NCI-H1105 treated with DMSO at 0.1 percent for 48 hours (cell line): ENCODE measurements at places on chromosomes 6 and 20.
A peak's percentile ranks its signal among the peaks of the same experiment; 100 is the strongest.

GRCh38 chr6:27742833-27743573, 169.2 kb downstream of the OR2B2 start:
- no peak for DNase-seq

- DNase-seq = peak; percentile 89
These were observed 13.0 kb upstream of the TSHZ2 start for GRCh38 chr20:52959125-52959524.

DNA sequence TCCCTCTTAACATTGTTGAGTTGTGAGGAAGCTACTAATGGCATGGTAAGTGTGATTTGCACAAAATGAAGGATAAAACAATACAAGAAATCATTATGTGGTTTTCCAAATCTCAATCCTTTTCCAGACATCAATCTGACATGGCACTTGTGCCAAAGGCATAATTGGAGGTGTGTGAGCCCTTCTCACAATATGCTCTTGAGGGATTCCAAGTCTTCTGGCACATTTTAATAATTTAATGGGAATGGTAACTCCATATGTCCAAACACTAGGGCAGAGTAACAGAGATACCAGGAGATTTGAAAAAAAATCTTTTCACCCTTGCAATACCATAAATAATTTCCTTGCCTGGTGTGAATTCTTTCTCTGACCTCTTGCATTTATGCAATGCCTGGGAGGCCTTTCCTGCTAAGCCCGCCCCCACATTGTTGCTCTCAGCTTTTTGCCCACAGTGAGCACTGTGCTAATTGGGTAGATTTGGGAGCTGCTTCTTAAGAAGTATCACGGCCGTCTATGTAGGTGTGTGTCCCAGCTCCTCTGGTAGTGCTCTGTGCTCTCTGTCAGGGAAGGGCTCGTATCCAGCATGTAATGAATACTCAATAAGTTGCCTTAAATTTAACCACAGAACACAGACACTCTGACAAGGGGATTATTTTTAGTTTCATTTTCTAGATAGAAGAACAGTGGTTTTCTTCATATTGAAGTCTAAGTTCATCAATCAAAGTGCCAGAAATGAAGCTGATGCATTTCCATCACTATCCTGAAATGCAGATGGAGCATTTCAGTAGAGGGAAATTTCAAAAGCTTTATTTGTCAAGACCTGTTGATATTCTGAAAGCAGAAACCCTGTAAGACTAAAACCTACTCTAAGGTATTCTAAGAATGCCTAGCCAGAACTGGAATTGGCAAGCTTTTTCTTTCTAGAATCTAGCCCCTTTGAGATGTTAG, 54.4 kb upstream of the CEP85L start:
- no peak for DNase-seq

- DNase-seq = no peak
These were observed 51.0 kb downstream of the TXNDC5 start for GRCh38 chr6:7859591-7859990.

GRCh38 chr6:45965792-45966191, 49.9 kb downstream of the CLIC5 start:
- DNase-seq = no peak

DNA sequence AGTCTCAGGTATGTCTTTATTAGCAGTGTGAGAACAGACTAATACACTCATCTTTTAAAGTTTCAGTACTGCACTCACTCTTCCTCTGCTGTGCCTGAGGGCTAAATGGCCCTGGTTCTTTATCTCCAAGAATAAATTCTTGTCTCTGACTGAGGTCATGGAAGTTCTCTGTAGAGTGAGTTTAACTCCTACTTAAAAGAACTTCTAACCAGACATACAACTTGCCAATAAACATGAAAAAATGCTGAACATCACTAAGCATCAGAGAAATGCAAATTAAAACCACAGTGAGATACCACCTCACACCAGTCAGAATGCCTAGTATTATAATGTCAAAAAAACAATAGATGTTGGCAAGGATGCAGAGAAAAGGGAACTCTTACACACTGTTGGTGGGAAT, 73.6 kb downstream of the ADAT2 start:
- DNase-seq = no peak

DNA sequence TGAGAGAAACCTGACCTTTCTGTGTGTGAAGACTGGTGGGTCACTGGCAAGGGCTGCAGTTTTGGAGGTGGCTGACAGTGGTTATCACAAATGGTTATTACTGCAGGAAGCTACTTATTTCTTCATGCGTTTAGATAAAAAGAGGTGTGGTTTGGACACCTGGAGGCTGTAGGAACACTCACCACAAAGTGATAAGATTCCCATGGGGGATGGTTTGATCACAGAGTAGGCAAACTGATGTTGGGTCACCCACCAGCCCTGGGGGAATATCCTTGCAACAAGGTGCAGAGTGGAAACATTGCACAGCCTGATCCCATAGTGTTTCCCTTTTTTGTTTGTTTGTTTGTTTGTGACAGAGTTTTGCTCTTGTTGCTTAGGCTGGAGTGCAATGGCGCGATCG, 33.9 kb upstream of the RNGTT start:
- DNase-seq = no peak

DNA sequence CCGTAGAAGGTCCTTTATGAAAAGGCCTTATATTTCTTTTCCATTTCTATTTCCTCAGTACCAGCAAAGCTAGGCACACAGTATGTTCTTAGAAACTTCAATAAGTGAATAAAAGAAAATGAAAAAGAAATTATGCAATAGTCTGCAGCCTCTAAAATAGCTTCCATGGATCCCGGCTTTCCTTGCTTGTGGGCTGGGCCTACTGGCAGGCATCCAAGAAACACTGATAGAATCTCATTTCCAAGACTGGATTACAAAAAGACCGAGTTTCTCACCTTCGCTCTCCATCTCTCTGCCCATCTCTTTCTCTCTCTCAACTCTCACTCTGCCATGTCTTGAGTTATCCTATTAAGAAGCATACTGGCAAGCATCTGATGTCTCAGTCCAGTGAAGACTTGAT, 187.5 kb upstream of the FKBP1C start:
- DNase-seq = no peak

DNA sequence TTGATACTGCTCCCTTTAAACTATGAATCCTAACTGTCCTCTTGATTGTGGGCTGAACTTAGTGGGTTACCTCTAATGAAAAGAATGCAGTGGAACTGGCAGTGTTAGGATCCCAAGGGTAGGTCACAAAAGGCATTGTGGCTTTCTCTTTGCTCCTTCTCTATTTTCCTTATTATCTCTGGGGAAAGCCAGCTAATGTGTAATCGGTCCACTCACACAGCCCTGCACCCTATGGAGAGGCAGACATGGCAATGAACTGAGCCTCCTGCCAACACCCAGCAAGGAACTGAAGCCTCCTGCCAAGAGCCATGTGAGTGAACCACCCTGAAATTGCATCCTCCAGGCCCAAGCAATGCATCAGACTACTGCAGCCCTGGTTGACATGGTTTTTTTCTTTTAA, 24.6 kb upstream of the ZNF133 start:
- DNase-seq = no peak

DNA sequence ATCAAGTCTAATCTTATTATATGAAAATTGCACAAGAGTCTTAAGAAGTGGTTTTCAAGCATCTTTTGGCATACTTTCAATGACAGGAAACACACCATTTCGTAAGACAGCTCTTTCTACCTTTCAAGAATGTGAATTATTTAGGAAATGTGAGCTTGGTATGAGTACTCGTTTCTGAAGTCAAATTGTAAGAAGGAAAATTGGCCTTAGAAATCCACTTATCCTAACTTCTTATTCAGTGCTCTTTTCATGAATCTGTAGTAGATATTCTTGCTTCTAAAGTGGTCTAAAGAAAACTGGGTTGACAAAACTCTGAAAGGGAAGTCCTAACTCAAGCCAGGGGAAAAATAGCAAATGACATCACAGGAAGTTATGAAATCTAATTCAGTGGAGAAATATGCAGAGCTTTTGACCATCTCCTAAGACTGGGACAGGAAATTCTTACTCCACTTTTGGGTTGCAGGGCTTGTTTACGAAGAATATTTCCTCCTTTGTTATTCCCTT, 38.5 kb upstream of the OGFRL1 start:
- DNase-seq = no peak

DNA sequence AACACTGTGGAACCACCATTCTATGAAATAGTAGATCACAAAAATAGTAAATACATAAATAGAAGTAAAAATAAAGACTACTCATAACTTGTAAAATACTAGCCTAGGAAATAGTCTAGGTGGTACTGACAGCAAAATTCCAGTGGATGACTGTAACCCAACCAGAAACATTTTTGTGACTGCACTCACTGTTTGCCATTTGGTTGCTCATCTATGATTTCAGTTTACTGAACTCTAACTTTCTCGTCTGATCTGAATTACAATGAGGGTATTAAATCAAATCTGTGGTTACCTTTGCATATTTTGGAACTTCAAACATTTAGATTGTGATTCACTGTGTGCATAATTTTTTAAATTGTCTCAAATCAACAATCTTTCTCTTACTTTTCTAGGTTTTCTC, 151.1 kb downstream of the KHDC1L start:
- DNase-seq = no peak

DNA sequence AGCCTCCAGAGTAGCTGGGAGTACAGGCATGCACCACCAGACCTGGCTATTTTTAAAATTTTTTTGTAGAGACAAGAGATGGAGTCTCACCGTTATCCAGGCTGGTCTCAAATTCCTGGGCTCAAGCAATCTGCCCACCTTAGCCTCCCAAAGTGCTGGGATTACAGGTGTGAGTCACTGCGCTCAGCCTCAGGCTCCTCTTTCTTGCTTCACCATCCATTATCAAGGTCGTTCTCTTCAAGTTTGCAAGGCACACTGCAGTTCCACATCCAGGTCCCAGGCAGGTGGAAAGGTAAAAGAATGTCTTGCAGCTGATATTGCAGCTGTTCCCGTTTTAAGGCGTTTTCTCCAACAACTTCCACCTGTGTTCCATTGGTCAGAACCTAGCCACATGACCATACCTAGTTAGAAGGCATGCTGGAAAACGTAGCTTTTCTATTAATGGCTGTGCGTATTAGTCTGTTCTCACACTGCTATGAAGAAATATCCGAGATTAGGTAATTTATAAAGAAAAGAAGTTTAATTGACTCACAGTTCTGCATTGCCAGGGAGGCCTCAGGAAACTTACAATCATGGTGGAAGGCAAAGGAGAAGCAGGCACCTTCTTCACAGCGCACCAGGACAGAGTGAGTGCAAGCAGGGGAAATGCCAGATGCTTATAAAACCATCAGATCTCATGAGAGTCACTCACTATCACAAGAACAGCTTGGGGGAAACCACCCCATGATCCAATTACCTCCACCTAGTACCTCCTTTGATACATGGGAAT, 51.7 kb downstream of the PCNA start:
- DNase-seq = no peak

GRCh38 chr6:21732731-21733130, 139.2 kb downstream of the SOX4 start:
- no peak for DNase-seq

- peak; percentile 97 for DNase-seq
These were observed 1176.0 kb upstream of the GJE1 start for GRCh38 chr6:140956571-140957369.

GRCh38 chr20:44780226-44780625, 30.1 kb downstream of the RIMS4 start:
- DNase-seq = no peak

GRCh38 chr6:155274533-155274932, 10.7 kb downstream of the CLDN20 start:
- DNase-seq = no peak

GRCh38 chr6:1347161-1347560, 35.3 kb downstream of the FOXQ1 start:
- no peak for DNase-seq

DNA sequence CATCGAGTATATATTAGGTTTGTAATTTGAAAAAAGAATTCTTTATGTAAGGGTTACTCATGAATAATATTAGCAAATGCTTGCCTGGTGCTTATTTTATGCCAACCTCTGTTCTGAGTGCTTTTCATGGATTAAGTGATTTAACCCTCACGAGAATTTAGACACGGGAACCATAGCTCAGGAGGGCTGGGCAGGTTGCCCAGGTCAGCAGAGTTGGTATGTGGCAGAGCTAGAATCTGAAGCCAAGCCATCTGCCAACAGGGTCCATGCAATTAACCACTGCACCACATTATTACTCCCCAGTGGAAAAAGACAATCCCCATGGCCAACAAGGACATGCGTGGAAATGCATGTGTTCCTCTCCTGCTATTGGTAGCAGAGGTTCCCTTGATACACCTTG, 345.6 kb downstream of the CDC5L start:
- peak; percentile 3 for DNase-seq

GRCh38 chr20:63518946-63519667, 1.5 kb upstream of the PPDPF start:
- no peak for DNase-seq

DNA sequence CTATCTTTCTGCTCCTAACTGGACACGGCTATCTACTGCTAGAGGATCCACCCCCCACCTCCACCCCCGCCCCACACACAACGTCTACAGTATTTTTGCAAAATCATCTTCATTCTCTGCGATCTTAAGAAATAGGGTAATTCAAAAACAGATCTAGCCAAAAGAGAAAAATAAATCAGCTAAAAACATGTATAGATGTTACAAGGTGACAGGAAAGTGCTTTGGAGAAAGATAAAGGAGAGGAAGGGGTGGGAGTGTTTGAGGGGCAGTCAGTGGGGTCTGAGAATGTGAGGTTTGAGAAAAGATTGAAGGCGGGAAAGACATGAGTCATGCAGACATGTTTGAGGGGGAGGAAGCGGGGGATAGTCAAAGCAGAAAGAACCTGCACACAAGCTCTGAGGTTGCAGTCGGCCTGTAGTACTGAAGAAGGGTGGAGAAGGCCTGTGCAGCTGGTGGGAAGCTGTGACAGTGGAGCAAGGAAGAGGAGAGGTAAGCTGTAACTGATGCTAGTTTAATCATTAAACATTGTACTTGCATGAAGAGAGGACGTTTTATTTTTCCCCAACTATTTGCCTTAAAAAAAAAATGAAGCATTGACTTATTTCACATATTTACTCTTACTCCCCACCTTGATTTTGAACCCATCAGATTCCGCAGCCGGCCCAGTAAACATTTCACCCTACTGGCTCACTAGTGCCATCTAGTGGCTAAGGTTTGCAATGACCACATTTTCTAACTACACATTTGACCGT, 332.6 kb downstream of the ADGRB3 start:
- peak; percentile 45 for DNase-seq

- peak; percentile 12 for DNase-seq
These were observed 24.0 kb downstream of the FGD2 start for GRCh38 chr6:37029249-37029971.

- DNase-seq = no peak
These were observed 147.2 kb downstream of the SYCP2 start for GRCh38 chr20:59785986-59786795.

DNA sequence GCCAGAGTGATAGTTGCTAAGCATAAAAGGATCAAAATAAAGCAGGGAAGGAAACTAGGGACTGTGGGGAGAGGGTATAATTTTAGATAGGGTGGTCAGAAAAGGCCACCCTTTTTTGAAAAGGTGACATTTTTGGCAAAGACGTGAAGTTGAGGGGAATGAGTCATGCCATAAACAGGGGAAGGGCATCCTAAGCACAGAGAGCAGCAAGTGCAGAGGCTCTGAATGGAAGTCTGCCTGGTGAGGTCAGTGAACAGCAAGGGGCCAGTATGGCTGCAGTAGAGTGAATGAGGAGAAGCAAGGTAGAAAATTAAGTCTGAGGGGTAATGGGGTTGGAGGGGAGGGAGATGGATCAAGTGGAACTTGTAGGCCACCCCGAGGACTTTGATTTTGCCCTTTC, 2.4 kb downstream of the KLC4 start:
- DNase-seq = no peak

- no peak for DNase-seq
These were observed 150.9 kb upstream of the MLIP start for GRCh38 chr6:53960311-53960710.

GRCh38 chr20:45405571-45406259, 2.4 kb upstream of the DBNDD2 start:
- DNase-seq = no peak

- DNase-seq = no peak
These were observed 64.5 kb downstream of the KCNB1 start for GRCh38 chr20:49417843-49418555.
